Stimulated activated CD8-positive, alpha-beta memory T cell treated with anti-CD3 and anti-CD28 coated beads, Interleukin-7, amount 100 ng/mL, for 48 hours (primary cell): ENCODE measurements at places on chromosomes 3 and 15.

DNA sequence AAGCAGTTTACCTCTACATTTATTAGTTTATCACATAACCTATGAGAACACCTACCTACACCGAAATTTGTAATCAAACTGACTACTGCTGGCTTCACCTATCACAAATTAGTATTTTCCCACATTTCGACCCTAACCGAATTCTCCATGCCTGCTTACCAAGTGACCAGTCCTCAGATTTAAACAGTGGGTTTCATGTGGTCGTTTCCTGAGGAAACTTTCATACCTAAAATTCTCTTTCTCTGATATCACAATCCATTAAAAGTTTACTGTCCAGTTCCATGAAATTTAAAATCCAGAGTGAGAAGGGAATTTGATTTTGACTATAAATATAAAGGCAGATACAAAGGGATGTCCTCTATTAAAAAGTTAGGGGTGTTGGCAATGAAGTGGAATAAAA is 1.9 kb downstream of the PLOD2 start:
- DNase-seq, result no peak

DNA sequence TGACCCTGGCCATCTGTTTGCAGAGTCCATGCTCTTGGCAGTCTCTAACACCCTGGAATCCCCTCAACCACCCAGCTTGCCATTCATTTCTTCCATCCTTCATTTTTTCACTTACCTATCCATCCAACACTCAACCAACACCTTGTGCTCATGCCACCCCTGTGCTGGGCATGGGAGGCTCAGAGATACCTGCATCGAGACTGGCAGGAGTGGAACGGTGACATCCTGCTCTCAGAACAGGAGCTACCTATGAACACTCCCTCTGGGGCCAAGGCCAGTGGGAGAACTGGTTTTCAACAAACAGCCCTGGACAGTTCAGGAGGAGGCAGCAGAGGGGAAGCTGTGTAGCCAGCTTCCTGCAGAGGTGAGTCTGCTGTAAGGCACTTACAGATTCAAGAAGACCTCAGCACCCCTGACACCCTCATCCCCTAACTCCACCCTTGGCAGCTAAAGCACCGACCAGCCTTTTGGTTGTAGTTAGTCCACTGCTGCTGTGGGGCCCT is 19.5 kb upstream of the ATP2B2 start:
- DNase-seq, result no peak

- no peak for DNase-seq
Observed at GRCh38 chr15:78358102-78358870, 18.1 kb downstream of the CRABP1 start.

DNA sequence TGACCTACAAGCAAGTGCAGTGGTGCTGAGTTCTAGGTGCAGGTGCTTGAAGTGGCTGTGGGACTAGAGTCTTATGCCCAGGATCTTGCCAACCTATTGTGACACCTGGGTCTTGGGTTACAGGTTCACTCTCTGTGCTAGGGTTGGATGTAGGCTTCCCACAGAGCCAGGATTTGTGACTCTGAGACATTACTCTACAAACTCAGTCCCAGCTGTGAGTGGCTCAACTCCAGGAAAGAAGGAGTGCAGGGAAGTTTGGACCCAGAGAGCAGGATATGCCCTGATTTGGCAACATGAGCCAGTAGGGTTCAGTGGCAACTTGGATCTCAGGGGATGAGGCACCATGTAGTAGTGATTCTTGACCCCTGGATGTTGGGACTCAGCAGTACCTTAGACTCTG is 182.2 kb downstream of the LPP start:
- DNase-seq, result no peak

GRCh38 chr3:141484701-141485287 is 2.0 kb upstream of the RASA2 start:
- no peak for DNase-seq

DNA sequence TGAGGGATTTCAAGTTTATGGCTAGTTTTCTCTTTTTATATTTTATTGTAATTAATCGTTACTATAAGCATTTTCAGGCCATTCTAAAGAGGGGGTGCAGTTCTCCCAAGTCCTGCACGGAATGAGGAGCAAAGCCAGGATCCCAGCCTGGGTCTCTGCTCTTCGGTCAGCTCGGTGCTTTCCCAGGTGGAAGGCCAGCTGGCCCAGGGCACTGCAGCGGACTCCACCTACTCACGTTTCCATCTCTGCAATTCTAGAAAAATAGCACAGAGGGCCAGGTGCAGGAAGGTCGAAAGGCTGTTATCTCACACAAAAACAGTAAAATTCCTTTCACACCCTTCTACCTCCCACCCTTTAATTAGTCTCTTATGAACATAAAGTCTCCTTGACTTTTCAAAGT is 59.5 kb upstream of the HES1 start:
- no peak for DNase-seq

GRCh38 chr3:153130312-153130977 is 31.6 kb upstream of the RAP2B start:
- no peak for DNase-seq

DNA sequence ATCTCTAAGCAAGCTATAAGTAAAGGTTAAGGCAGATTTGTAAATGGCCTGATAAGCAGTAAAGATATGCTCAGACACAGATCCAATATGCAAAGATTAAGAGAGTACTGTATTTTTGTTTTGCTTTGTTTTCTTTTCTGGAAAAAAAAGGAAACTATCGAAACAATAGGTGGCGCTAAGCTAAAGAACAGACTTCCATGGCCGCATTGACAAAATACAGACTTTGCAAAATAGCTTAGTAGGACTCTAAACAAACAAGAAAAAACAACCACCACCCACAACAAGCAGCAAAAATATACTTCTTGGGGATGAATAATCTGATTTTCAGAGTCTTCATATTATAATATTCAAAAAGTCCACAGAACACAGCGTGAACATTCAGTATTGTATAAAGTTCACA is 758.4 kb upstream of the ROBO1 start:
- DNase-seq, result no peak

DNA sequence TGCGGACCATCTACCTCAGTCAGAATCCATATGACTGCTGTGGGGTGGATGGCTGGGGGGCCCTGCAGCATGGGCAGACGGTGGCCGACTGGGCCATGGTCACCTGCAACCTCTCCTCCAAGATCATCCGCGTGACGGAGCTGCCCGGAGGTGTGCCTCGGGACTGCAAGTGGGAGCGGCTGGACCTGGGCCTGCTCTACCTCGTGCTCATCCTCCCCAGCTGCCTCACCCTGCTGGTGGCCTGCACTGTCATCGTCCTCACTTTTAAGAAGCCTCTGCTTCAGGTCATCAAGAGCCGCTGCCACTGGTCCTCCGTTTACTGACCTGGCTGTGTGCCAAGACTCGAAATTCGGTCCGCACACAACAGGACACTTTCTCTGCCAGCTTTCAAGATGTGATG is 21.9 kb downstream of the NRROS start:
- DNase-seq, result no peak

DNA sequence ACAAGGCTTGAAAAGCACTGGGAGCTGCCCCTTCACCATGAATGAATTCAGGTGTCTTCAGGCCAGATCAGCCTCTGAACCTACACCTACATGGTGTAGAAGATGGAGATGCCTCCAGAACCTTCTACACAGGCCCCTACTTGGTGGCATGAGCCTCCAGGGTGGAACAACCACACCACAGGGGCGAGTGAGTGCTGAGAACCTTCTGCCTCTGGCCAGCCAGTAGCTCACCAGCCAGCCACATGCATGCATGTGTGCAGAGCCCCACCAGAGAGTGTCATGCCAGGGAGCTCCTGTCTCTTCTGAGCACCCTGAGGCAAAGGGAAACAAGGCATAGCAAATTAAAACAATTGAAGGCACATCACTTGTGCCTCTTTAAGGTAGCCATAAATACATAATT is 161.8 kb upstream of the TOPAZ1 start:
- DNase-seq, result no peak

GRCh38 chr15:74178326-74179100 is 5.0 kb downstream of the ISLR start:
- DNase-seq, result no peak

DNA sequence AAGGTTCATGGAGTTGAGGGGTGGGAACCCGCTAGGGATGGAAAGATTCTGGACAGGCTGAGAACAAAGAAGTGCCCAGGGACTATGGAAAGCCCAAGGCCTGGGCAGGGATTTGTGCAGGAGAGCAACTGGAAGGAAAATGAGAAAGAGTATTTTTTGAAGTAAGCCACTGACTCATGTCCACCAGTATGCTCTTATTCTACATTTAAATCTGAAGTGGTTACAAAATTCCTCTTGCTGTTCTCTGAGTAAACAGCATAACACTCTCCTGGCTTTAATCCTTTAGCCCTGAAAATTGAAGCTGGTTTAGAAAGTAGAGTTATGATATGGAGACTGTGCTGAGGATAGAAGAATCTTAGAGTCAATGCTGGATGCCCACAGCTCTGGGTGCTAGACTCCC is 165.2 kb downstream of the ISL2 start:
- no peak for DNase-seq

- DNase-seq, result no peak
Observed at GRCh38 chr3:65052101-65052500, 364.3 kb upstream of the ADAMTS9 start.

GRCh38 chr15:51965691-51966090 is 5.9 kb downstream of the LEO1 start:
- DNase-seq, result no peak

DNA sequence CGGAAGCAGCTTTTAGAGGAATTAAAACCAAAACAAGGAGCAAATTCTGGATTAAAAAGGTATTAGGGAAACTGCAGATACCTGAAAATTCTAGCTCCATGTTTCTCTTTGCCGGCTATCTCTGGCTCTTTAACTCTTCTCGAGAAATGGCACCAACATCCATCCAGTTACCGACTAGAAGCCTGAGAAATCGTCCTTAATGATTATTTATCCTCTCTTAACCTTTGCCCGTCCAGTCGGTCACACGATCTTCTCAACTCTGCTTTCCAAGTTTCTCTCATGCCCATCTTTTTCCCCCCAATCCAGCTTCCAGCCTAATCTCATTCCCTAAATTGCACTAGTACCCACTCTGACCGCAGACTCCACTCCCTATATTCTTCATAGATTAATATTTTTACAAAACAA is 596 bp upstream of the SGO1 start:
- no peak for DNase-seq

- no peak for DNase-seq
Observed at GRCh38 chr3:26229801-26230200, 392.8 kb upstream of the LRRC3B start.

- no peak for DNase-seq
Observed at GRCh38 chr15:60255390-60255789, 142.4 kb downstream of the ANXA2 start.

DNA sequence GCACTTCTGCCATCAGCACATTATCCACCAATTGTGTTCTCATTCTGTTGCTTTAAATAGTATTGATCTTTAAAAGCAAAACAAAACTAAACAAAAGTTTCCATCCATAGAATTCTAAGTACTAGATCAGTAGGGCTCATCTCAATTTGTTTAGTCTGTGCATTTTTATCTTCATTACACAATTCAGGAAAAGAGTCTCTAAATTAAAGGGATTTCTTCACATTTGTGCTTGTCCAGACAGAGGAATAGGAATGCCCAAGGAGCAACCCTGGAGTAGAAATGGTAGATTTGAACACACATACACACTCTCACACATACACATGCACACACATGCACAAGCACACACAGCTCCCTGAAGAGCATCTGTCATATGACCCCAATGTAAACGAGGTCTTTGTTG is 21.4 kb downstream of the LMCD1 start:
- no peak for DNase-seq

DNA sequence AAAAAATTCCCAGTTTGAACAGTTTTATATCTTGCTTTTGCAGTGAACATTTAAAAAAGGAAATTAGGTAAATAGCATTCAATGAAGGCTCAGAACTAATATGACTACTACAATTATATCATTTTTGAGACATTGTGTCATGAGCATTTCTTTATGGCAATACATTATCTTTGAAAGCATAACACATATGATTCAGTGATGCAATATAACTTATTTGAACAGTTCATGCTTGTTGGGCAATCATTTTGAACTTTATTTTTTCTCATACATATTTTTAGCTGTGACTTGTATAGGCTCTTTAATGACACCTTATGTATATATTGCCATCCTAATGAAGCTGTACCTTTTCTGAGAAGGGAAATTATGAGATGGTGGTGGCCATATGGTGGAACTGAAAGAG is 828.6 kb upstream of the NR2F2 start:
- no peak for DNase-seq
